ENCODE measurements at places on chromosomes 6 and 20.

- no peak for DNase-seq
Measured at GRCh38 chr20:8454137-8454712, 322.2 kb downstream of the PLCB1 start.

GRCh38 chr6:47737406-47737805 is 39.0 kb downstream of the ADGRF4 start:
- DNase-seq = no peak

- DNase-seq = no peak
Measured at GRCh38 chr20:24738981-24739633, 210.0 kb upstream of the CST7 start.

DNA sequence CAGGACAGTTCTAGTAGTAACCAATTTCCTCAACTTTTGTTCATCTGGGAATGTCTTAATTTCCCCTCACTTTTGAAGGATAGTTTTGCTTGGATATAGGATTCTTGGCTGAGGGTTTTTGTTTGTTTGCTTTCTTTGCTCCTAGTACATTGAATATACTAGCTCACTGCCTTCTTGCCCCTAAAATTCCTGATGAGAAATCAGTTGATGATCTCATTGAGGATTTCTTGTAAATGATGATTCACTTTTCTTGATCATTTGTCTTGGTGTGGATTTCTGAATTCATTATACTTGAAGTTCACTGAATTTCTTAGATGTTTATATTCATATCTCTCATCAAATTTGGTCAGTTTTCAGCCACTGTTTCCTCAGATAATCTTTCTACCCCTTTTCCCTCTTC is 49.1 kb upstream of the PRDM1 start:
- no peak for DNase-seq

DNA sequence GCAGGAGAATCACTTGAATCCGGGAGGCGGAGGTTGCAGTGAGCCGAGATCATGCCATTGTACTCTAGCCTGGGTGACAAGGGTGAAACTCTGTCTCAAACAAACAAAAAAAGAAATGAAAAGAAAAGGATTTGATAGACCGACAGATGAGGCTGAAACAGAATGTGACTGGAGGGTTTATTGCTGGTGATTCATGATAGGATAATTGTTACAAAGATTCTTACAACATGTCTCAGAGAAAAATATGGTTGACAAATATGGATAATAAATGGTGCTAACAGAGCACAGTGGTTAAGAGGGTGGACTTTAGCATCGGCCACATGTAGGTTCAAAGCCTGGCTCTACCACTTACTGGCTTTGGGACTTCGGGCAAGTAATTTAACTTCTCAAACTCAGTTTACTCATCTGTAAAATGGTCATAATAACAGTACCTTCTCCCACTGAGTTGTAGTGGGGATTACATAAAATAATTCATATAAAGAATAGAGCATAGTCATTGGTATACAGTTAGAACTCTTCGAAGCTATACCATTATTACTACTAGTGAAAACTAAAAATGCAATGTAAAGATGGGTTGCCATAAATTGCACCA is 131.9 kb downstream of the MAP3K7 start:
- no peak for DNase-seq

GRCh38 chr6:13272131-13273046 is 55.9 kb downstream of the TBC1D7 start:
- DNase-seq = no peak

GRCh38 chr20:39067526-39068216 is 105.5 kb downstream of the DHX35 start:
- DNase-seq = no peak

- no peak for DNase-seq
Measured at GRCh38 chr6:8664070-8664469, 228.7 kb upstream of the SLC35B3 start.

GRCh38 chr20:41604002-41604401 is 14.2 kb downstream of the CHD6 start:
- no peak for DNase-seq

DNA sequence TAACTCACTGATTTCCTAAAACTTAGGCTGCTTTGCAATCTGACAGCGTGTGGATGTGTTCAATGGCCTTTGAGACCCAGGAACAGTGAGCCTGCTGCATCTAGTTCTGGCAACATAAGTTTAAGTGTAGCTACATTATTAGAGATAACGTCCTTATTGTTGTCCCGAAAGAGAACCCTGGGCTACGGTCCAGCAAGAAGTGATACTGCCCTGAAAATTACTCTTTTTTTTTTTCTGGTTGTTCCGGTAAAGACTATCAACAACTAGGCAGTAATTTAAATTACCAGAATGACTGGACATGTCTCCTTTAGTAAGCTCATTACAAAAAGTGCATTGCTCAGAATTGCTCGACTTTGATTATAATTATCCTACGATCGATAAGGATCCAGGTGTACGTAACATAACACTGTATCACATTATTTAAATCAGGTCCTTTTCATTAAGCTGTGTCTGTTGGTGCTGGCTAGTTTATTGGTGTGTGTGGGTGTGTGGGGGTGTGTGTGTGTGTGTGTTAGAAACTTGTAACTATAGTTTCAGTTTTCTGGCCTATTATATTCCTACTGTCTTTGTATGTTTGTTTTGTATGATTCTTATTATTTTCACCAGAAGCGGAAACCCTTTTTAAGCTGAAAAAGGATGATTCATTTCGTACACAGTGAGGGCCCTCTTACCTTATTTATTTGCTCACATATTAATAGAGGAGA is 3.0 kb downstream of the TSHZ2 start:
- DNase-seq = no peak

DNA sequence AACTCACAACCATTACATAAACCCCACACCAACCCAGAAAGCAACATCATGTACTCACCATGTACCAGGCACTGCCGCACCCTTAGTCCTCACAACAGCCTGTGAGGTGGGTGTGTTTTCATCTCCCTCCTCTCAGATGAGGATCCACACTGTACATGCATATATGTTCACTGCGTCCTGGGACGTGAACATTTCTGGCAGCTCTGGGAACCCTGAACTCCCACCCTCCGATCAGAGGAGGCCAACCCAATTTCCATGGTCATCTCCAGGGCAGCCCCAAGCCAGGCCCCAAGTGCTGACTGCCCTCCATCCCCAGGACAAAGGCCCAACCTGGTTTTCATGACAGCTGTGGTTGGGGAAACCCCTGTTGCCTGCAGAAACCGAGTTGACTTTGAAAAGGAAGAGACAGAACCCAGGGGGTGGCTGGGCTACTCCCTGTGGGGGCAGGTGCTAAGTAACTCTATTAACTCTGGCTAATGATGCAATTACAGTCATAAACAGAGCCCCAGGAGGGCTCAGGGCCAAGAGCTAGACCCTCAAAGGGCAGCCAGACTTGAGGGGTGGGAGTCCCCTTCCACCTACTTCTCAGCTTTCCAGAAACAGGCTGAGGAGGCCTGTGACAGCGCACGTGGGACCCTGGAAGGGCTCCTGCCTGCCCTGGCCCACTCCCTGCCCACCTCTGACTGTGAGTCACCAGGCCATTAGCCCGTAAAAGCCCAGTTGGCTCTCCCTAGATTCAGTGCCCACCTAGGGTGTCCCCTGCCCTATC is 2.6 kb downstream of the TFEB start:
- DNase-seq = no peak

GRCh38 chr6:144797881-144798589 is 512.9 kb downstream of the UTRN start:
- DNase-seq = no peak

- no peak for DNase-seq
Measured at GRCh38 chr6:81450180-81450579, 302.3 kb downstream of the TENT5A start.

DNA sequence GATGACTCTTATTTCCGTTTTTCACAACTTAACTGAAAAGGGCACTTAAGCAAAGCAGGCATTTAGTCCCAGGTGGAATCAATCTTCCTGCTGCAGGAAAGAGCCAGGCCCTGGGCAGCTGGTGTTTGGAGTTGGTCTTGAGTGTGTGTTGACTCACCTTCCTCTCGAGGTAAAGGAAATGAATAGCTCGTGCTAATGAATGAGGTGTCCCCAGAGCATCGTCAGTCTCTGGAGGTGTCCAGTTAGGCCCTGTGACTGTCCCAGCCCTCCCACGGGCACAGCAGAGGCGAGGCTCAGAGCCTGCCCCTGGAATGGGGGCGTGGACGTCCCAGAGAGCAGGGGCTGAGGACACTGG is 277.7 kb downstream of the NRN1 start:
- DNase-seq = no peak

- no peak for DNase-seq
Measured at GRCh38 chr20:23043376-23043775, 6.1 kb downstream of the THBD start.

DNA sequence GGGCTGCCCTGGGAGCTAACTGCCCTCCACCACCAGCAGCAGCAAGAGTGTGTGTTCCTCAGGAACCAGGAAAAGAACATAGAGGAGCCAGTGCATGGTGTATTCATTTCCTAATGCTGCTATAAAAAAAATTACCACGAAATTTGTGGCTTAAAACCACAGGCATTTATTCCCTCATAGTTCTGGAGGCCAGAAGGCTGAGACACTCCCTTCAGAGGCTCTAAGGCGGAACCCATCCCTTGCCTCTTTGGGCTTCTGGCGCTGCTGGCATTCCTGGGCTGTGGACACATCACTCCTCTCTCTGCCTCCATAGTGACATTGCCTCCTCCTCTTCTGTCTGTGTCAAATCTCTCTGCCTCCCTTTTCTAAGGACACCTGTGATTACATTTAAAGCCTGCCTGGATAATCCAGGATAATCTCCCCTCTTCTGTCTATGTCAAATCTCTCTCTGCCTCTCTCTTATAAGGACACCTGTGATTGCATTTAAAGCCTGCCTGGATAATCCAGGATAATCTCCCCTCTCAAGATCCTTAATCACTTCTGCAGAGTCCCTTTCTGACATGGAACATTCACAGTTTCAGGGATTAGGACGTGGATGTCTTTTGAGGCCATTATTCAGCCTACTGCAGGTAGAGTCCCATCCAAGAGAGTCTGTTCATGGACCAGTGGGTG is 54.7 kb downstream of the NDUFAF5 start:
- no peak for DNase-seq

DNA sequence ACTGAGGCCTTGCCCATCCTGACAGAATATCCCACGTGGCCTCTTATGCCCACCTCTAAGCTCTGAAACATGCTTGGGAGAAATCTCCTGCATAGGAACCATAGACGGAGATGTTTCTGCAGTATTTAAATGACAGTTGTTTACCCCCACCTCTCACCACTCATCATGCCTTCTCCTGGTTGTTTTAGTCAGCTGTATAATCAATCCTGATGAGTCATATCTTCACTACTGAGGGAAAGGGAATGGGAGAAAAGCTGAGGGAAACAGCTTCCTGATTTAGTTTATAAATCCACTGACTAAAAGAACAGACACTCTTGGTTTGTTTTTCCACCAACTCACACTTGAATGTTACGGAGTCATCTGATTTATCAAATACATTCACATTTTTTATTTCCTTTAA is 113.2 kb upstream of the TENT5A start:
- DNase-seq = no peak

DNA sequence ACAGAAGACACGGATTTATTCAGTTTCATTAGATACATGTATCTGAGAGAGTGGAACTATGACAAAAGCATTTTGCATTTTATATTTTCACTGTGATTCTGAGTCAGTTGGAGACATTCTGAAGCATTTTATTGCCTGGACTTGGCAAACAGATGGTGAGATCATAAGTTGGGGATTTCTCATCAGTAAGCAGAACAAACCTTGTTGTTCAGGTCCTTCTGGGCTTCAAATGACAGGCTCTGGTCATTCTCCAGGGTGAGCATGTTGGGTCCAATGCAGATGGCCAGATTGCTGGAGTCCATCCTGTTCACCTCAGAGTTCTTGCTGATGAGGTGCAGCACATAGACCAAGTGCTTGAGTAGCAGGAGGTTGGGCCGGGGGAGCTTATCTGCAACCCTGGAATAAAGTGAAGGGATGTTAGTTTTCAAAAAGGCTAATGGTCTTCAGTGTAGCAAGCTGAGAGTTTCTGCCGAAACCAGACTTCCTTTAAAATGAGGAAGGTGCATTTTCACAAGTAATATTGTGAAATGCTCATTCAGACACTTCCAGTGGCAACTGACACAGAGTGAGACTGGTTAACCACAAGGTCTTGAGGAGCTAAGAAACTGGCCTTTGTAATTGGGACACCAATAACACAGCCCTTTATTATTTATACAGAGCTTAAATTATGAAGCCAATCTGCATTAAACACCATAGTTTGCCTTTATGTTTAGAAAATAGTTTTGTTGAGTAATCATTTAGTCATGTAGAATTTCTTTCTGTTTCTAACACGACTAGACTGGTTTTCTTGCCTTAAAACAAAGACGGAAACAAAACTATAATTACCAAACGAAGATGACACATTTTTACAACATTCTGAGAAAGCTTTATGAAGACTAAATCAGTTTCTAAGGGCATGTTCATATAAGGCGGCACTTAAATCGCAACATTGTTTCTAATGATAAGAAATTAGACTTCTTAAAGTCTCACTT is 5.6 kb downstream of the TAGAP start:
- DNase-seq = no peak

GRCh38 chr6:36838896-36839748 is at the start of gene CPNE5:
CPNE5 (minus strand) TSS chr6:36839444; CDS start chr6:36839377, 67 bp downstream.
- DNase-seq = no peak

GRCh38 chr6:86937219-86938079 is at the start of gene HTR1E:
HTR1E (plus strand) TSS chr6:86937528; CDS start chr6:87015335, 77,807 bp downstream.
- DNase-seq = no peak

- DNase-seq = no peak
Measured at GRCh38 chr20:6213311-6213710, 90.5 kb upstream of the FERMT1 start.

DNA sequence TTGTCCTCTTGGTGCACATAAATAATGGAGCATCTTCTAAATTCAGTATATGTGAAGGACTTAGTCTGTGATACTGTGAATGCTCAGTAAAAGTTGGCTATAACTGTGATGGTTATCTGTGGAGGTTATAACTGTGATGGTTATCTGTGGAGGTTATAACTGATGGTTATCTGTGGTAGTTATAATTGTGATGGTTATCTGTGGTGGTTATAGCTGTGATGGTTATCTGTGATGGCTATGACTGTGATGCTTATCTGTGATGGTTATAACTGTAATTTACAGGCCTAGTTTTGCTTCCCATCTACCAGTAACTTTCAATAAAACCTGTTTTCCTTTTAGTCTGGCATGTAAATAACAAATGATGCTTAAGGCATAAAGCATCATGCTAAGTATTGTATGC is 16.5 kb downstream of the PTK7 start:
- no peak for DNase-seq

- no peak for DNase-seq
Measured at GRCh38 chr6:116847227-116847626, 18.3 kb upstream of the GPRC6A start.

GRCh38 chr6:91114123-91114708 is 527.3 kb upstream of the MAP3K7 start:
- DNase-seq = no peak

- no peak for DNase-seq
Measured at GRCh38 chr20:22825546-22825945, 209.6 kb upstream of the SSTR4 start.

GRCh38 chr6:4775494-4776130 is 592 bp upstream of the CDYL start:
- no peak for DNase-seq

DNA sequence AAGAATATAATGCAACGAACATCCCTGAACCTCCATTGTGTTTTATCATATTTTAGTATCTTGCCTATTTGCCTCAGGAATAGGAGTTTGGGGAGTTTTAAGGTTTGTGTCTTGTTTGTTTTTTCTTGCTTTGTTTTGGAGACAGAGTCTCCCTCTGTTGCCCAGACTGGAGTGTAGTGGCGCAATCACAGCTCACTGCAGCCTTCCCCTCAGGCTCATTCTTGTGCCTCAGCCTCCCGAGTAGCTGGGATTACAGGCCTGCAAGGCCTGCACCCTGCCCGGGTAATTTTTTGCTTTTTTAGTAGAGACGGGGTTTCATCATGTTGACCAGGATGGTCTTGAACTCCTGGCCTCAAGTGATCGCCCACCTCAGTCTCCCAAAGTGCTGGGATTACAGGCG is 63.3 kb upstream of the CARMIL1 start:
- no peak for DNase-seq

Data from cortex of kidney (tissue), 1 donor.